Stimulated activated naive CD8-positive, alpha-beta T cell treated with anti-CD3 and anti-CD28 coated beads, Interleukin-15, Interleukin-2, amounts not matched to agents 100 U/mL and 50 U/mL, for 24 hours (primary cell): ENCODE measurements at places on chromosomes 12 and 14.

GRCh38 chr12:118355843-118356242 is 16.9 kb downstream of the TAOK3 start:
- DNase-seq = no peak

DNA sequence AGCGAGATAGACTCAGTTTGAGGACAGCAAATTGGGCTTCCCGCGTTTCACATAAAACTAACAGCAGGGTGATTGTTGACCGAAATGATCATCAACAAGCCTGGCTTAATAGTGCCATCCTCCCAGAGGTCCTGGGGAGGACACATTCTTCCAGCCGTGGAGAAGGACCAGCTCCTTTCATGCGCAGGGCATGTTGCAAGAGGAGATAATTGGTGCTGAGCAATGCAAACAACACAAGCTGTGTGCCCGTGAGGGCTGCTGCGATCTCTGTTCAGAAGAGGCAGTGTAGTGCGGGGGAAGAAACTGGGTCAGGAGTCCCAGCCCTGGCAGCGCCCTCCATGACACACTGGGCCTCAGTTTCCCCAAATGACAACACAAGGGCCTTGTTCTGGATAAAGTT is 54.3 kb downstream of the CCDC85C start:
- no peak for DNase-seq

GRCh38 chr12:22271023-22271422 is 63.5 kb downstream of the ST8SIA1 start:
- DNase-seq = no peak

DNA sequence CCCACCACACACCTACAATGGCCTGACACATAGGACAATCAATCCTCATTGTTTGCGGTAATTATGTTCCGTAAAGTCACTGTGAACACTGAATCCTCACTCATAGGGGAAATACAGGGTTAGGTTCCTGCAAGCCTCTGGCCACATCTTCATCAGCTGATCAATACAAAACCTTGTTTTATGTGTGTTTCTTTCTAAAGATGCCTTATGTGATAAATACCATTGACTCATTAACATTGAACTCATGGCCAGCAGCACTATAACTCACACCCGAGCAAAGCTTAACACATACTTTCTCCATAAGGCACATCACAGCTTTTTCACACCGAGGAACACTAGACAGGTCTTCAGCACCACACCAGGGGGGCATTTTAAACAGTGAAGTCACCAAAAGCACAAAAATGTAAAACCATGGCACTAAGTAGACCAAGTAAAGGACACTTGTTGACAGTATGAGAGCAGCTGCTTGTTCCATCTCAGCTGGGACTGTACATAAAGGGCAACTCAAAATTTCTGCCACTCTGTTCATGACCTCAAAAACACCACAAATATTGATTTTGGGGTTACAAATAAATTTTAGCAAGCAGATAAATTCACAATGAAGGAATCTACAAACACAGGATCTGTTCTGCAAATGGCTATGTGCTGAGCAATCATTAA is 60.5 kb downstream of the ESR2 start:
- DNase-seq = no peak

GRCh38 chr12:66449531-66449930 is 147.2 kb downstream of the HELB start:
- DNase-seq = no peak

- no peak for DNase-seq
Measured at GRCh38 chr12:115584156-115584555, 693.3 kb downstream of the MED13L start.

DNA sequence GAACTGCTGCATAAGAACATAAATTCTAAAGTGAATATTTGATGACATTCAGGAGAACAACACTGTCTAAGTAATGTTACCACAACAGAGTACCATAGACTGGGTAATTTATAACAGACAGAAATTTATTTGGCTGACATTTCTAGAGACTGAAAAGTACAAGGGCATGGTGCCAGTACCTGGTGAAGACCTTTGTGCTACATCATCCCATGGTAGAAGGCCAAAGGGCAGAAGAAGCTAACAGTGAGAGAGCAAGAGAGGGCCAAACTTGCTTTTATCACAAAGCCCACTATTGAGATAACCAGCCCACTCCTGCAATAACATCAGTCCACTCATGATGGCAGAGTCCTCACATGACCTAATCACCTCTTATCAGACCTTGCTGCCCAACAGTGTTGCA is 88.8 kb downstream of the FIGNL2 start:
- DNase-seq = no peak

- no peak for DNase-seq
Measured at GRCh38 chr12:67909091-67909531, 80.1 kb upstream of the IFNG-AS1 start.

GRCh38 chr12:105956662-105957457 is 181.9 kb downstream of the NUAK1 start:
- no peak for DNase-seq

GRCh38 chr12:48934312-48934706 is 9.0 kb upstream of the FKBP11 start:
- no peak for DNase-seq

GRCh38 chr12:30989754-30990153 is 63.2 kb downstream of the TSPAN11 start:
- peak; percentile 13 for DNase-seq

DNA sequence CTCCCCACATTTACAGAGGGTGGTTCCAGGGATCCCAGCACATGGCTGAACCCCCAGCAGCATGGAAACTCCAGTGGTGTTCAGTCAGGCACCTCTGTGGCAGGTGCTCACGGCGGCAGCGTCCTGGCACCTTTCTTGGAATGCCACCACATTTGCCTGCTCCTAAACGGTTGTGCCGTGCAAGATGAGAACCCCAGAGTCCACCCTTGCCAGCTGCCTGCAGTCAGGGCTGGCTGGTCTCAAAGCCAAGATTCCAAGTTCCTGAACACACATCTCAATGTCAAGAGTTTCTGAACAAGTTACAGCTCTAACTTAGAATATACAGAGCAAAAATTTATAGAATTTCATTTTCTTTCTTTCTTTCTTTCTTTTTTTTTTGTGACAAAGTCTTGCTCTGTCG is 38.7 kb downstream of the DDX51 start:
- no peak for DNase-seq

GRCh38 chr14:59356767-59357166 is 108.4 kb downstream of the GPR135 start:
- no peak for DNase-seq

DNA sequence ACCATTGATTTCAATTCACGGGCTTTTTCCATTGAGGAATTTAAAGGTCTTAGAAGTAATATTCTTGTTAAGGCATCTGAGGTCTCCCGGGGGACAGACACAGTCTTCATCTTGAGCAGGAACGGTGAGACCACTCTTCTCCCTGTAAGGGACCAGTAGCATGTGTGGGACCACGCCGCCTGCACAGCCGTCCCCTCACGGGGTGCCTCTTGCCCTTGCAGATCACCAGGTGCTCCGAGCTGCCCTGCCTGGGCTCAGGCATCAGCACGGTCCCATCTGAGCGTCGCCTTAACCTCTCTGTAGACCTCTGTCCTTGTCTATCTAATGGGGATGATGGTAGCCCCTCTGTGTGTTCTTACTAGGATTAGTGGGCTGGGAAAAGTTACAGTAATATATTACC is 74.1 kb downstream of the PPP2R5C start:
- DNase-seq = no peak

DNA sequence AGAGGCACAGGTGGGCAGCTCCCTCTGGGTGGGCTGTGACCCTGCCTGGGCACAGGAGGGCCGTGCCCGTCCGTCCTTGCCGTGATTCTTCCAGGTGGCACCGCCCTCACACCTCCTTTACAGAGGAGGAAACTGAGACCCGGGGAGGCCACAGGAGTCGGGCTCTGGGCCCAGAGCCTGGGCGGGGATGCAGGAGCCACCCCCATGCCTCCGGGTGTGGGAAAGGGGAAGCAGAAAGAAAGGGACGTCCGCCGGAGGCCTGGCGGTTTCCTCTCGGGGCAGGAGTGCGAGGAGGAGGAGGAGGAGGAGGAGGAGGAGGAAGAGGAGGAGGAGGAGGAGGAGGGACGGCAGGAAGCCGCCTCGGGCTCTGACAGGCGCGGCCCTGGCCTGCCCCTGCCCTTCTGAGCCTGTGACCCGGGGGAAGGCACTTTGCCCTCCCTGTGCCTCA is 23.0 kb downstream of the SH2B3 start:
- DNase-seq = peak; percentile 50

DNA sequence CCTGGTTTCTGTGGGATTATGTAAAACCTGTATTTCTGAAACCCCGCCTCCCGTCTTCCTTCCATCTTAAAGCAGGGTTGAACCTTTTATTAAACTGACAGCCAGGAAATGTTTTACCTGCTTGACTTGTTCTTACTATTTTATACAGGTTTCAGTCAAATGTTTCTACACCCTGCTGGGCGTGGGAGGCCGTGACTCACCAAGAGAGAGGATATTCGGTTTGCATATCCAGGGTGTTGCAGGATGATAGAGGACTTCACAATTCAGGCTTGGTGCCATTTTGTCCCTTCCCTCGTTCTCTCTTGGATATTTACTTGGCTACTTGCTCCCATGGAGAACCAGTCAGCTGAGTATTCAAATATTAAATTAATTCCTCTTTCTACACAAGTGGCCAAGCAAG is 69.7 kb downstream of the ARF6 start:
- DNase-seq = peak; percentile 63

DNA sequence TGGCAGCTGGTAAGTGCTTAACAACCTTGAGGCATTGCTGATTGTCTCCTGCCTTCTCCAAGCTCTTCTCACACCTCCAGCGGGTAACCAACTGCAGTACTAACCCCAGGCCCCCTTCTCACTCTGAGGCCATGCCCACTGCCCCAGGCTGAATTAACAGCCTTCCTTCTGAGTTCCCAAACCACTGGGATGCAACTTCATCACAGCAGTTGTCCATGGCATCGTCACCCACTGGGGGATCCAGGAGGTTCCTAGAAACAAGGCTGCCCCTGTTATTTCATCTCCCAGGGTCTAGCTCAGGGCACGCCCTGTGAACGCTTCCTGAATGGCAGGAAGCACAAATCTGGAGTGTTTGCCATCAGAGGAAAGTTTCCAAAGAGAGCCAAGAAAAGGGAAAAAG is 58.0 kb downstream of the SYNE3 start:
- no peak for DNase-seq

DNA sequence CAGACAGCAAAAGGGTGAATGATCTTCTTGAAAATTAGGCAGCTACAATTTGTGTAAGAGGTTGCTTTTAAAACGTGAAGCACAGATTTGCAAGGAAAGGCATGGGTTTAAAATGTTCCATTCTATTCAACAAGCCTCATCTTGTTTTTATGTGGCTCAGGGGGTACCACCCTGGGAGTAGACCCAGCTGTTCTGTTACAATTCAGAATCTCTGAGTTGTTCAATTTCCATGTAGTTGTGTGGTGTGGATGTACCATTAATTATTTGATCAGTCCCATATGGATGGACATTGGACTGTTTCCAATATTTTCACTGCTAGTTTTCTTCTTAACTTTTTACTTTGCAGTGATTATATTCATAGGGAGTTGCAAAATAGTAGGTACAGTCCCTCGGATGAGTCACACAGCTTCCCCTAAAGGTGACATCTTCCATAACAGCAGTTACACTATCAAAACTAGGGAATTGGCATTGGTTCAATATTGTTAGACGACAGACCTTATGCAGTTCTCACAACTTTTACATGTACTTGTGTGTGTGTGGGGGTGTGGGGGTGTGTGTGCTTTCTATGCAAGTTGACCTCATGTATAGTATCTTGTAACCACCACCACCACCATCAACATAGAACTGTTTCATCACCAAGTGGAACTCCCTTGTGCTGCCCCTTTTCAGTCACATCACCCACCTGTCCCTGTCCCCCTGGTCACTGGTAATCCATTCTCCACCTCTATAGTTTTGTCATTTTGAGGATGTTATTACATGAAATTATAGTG is 59.0 kb upstream of the CAPRIN2 start:
- DNase-seq = no peak

- DNase-seq = no peak
Measured at GRCh38 chr12:91680864-91681263, 464.8 kb downstream of the BTG1 start.

GRCh38 chr12:1628666-1629337 is at the start of gene WNT5B:
WNT5B (plus strand) TSS chr12:1629231; CDS start chr12:1631355, 2,124 bp downstream.
- no peak for DNase-seq

DNA sequence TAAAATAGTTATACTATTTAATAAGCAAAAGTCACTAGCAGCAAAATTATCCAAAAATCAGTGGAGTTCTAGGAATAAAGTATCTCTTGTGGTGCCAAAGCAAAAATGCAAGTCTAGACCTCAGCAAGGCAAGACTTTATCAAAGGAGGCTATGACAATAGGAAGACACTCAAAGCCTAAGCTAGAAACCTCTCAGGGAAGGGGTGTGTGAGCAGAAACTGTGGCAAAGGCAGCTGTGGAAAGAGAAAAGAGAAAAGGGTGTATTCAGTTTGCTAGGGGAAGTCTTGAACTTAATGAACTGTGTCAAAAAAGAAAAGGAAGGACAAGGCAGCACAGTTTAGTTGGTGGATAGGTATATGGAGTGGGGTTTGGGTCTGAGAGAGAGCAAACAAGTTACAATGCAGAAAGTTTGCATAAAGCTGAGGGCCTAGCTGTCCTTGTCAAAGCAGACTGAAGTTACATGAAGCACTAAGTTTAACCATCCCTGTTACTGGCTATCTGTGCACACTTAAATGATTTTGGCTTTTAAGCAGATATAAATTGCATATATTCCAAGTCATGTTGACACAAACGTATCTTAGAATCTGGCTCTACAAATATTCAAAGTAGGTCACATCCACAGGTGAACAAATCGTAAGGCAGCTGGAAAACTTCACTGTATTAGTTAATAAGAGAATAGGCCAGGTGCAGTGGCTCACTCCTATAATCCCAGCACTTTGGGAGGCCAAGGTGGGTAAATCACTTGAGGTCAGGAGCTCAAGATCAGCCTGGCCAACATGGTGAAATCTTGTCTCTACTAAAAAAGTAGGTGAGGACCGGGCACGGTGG is 31.0 kb upstream of the AMN1 start:
- DNase-seq = no peak

GRCh38 chr12:84073401-84073800 is 839.2 kb downstream of the SLC6A15 start:
- DNase-seq = no peak

- DNase-seq = no peak
Measured at GRCh38 chr12:120972870-120973543, 5.3 kb upstream of the HNF1A start.

- DNase-seq = no peak
Measured at GRCh38 chr14:100790502-100791347, 35.2 kb upstream of the MEG3 start.

- DNase-seq = no peak
Measured at GRCh38 chr14:96129128-96129736, 75.4 kb upstream of the BDKRB2 start.

GRCh38 chr12:95022477-95022876 is 19.0 kb upstream of the NDUFA12 start:
- DNase-seq = no peak

GRCh38 chr12:90124289-90124688 is 415.7 kb upstream of the ATP2B1 start:
- DNase-seq = no peak

GRCh38 chr14:104973135-104973384 is 5.1 kb downstream of the AHNAK2 start:
- no peak for DNase-seq
